ENCODE measurements at places on chromosomes 2 and 18.

DNA sequence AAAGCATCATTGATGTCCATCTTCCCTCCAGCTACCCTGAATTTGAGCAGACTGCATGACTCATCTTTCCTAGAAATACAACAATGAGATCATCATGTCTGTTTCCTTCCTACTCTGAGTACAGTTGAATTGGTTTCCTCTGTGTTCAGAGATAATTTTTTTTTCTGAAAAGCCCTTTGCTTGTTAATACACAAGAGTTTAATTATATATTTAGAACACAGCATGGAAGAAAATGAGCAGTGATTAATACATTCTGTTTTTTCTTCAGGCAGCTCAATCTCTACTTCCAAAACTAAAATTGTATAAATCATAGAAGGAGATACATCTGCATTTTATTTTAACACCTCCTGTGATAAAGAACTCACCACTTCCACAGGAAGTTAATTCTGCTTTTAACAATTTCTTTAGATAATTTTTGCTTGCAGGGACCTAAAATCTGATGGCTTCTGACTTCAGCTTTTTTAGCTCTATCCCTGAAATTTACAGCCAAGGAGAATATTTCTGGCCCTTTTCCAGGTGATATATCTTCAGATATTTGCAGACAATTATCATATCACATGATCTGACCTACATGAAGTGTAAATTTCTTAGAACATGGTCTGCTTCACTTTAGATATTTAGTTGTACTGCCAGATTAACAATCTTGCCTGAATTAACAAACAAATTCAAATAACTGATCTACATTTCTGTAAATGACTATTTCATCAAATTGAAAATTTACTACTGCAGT, 249.0 kb downstream of the TRIB2 start:
- DNase-seq: no peak

- DNase-seq: no peak
Measured at GRCh38 chr2:241903121-241904010, 33.8 kb downstream of the RTP5 start.

- no peak for DNase-seq
Measured at GRCh38 chr2:9552219-9553178, 3.1 kb downstream of the ADAM17 start.

- peak; percentile 37 for DNase-seq
Measured at GRCh38 chr2:69683170-69683971, 39.8 kb upstream of the AAK1 start.

DNA sequence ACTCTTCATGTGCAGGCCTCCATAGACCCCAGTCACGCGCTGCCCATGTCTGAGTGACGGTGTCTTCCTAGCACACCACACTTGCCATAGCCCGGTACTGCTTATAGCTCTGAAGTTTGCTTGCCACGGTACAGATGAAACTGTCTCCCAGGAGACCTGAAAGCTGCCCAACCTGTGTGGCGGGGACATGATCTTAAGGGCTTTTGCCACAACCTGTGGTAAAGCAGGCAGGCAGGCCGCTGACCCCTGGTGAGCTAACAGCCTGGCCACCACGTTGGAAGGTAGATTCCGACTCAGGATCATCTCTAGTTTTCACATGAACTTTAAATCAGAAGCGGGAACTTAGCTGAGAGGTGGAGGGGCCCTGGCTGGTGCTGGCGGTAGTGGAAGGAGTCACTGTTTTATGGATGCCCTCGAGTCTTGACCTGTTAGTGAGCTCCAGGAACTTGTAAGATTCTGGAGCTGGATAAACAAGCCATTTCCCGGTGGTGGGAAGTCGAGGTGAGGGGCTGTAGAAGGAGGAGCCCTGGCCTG, 153.3 kb downstream of the ZNF236 start:
- no peak for DNase-seq

DNA sequence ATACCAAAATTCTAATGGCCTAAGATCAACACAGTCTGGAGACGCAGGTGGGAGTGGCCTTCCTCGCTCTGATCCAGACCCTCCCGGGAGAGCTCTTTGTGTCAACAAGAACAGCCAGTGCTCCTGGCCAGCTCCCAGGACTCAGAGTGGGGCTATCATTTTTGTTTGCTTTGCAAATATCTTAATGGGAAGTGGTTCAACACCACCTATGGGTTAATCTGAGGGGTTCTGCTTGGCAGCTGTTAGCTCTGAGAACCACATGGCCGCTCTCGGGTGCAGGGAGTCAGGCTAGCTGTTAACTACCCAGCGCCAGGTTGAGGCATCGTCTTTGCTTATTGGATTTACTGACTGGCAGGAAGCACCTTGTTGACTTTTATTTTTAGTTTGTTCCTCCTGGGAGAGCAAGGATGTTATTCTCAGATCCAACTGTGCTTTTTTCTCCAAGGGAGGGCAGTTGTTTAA, 184.8 kb upstream of the SP5 start:
- peak; percentile 40 for DNase-seq

- peak; percentile 68 for DNase-seq
Measured at GRCh38 chr2:96870626-96871255, 861 bp upstream of the SEMA4C start.

DNA sequence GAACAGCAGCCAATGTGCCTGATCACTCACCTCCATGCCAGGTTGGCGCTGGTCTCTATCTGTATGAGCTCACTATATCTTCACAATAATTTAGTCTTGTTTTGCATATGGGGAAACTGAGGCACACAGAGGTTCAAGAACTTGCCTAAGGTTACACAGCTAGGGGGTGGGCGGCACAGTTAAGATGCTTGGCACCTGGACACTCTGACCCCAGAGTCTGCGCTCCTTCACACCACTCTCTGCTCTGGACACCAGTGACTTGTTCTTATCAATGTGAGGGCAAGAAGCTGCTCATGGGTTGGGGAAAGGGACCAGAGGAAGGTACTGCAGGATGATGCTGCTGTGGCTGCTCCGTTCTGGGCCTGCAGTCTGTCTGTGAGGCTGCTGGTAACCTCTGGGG, 27.1 kb downstream of the FBLN7 start:
- DNase-seq: no peak

DNA sequence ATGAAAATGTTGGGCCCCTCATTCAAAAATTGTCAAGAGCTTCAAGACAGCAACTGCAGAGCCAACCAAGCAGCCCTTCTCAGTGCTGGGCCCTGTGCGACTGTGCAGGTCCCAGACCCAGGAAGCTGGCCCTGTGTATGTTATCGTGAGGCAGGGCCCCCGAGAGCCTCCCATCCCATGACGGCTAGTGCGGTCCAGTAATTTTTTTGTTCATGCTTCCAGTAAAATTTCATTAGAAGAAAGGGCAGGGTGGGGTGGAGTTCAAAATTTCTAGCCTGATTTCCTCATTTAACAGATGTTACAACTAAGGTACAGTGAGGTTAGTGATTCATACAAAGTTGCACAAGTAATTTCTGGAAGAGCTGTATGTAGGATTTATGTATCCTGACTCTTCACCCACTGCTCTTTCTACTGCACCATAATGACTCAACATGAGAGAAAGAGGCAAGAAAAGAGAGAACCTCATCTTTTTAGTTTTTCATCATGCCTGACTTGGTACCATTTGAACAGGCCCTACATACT, 105.5 kb downstream of the ZEB2 start:
- DNase-seq: no peak

- DNase-seq: no peak
Measured at GRCh38 chr2:172863341-172863740, 127.7 kb downstream of the RAPGEF4 start.

DNA sequence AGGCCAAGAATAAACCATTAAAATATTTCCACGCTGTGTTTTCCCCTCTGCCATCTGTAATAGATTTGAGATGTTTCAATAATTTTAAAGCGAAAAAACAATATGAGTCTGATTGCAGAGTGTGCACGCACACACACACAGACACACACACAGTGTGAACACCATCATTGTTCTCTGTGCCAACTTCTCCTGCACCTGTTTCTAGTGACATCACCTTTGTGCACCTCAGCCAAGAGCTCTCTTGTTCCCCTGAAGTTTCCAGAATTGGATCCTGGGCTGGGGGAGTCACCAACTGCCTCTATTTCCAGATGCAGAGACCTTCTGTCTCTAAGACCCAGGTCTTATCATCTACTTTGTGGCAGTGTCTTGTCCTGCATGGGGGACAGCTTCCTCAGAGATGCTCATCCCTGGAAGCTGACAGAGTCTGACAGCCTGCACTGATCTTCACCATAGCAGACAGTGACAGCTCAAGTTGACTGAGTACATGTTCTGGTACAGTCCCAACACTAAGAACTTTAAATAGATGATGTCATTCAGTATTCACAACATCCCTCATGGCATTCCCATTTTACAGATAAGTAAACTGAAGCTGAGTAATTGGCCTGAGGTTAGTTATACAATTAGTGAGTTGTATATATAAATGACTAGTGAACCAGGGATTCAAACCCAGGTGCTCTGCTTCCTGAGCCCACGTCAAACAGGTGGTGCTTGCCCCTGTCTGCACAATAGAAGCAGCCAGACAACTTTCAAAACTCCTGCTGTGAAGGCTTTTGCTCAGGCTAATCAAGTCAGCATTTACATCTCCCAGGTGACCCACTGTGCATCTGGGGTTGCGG, 39.4 kb downstream of the ACOXL start:
- DNase-seq: peak; percentile 52
